ENCODE measurements at places on chromosomes 6 and 20. TPM values are rescaled to one million over a fixed set of nuclear protein-coding genes. Genes with fewer than 3 reads are reported as not detected.
A peak's percentile ranks its signal among the peaks of the same experiment; 100 is the strongest.

GRCh38 chr20:32798046-32798981 is 21.4 kb upstream of the MAPRE1 start:
- H3K4me3 ChIP-seq = no peak overlapping the region
- peaks cover 41% of the 10 kb centered on the region for H3K4me1 ChIP-seq
- H3K27me3 ChIP-seq = no peaks in the 10 kb centered on the region
- no peak overlapping the region for H3K27ac ChIP-seq
- no peak for DNase-seq

GRCh38 chr20:5078399-5078958 is 41.3 kb downstream of the PCNA start:
- no peaks in the 10 kb centered on the region for H3K27me3 ChIP-seq
- peak overlapping the region; percentile 78 for H3K27ac ChIP-seq
- H3K4me3 ChIP-seq = peak overlapping the region; percentile 56
- peak; percentile 56 for DNase-seq
- peaks cover 25% of the 10 kb centered on the region for H3K4me1 ChIP-seq
- no peaks in the 10 kb centered on the region for H3K36me3 ChIP-seq

DNA sequence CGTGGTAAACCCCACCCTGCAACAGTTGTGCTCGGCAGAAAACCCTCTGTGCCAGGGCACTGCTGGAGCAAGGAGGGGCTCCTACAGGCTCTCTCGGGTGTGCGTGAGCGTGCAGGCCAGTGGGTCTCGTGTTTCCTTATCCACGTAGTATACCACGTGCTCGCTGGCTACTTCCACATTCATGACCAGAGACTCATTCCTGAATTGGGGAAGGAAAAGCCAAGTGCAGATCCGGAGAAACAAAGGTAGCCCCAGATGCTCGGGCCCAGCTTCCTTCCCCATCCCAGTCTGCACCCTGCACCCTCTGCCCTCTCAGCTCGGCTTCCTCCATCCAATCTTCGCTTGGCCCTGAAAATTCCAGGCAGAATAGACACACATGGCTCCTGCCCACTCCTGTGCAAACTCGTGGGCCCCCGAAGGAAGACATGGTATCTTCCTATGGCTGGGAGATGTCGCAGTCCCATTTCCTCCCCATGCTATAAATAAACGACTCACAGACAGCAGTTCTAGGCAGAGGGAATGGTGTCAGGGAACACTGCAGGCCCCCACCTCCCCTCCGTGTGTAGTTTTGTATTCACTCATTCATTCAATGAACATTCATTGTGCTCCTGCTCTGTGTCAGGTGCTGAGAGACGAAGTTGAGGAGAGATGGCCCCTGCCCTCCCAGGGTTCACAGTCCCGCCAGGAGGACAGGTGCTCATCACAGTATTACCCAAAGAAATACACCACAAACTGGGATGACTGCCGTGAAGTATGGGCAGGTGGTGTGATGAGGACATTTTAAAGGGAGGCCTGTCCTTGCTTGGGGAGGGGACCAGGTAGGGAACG is 29.6 kb downstream of the NPEPL1 start:
- H3K27me3 ChIP-seq = peaks cover 5% of the 10 kb centered on the region
- H3K36me3 ChIP-seq = no peaks in the 10 kb centered on the region
- H3K4me3 ChIP-seq = no peak overlapping the region

- H3K27me3 ChIP-seq = no peaks in the 10 kb centered on the region
- H3K36me3 ChIP-seq = peaks cover 5% of the 10 kb centered on the region
- peaks cover 89% of the 10 kb centered on the region for H3K4me1 ChIP-seq
- H3K27ac ChIP-seq = peak within 1 kb of the TSS; percentile 60
- peak; percentile 66 for DNase-seq
Observed at GRCh38 chr6:31575335-31575901, at the start of gene TNF. Gene TNF (plus strand): TSS chr6:31575565. CDS start chr6:31575742, 177 bp downstream.

DNA sequence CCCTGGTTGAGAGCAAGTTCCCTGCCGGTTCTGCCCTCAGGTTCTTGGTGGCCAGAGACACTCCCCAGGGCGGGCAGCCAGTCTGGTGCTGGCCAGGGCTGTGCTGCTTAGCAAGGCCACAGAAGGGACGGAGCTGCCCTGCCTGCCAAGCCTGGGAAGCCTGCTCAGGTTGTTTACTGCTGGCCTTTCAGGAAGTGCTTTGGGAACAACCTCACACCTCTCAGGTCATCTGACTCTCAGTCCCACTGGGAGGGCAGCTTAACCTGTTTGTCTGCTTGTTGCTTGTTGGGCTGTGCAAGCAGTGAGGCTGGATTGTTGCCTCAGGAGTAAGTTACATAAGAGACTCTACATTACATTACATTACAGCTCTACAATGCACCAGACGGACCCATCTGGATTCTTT is 75.8 kb upstream of the AFDN start:
- no peak for DNase-seq
- H3K27ac ChIP-seq = no peak overlapping the region
- no peak overlapping the region for H3K4me3 ChIP-seq
- H3K36me3 ChIP-seq = no peaks in the 10 kb centered on the region

GRCh38 chr6:90917376-90917775 is 330.5 kb upstream of the MAP3K7 start:
- H3K4me1 ChIP-seq = no peaks in the 10 kb centered on the region
- no peaks in the 10 kb centered on the region for H3K27me3 ChIP-seq
- H3K27ac ChIP-seq = no peak overlapping the region
- H3K4me3 ChIP-seq = no peak overlapping the region
- DNase-seq = no peak
- H3K36me3 ChIP-seq = no peaks in the 10 kb centered on the region

DNA sequence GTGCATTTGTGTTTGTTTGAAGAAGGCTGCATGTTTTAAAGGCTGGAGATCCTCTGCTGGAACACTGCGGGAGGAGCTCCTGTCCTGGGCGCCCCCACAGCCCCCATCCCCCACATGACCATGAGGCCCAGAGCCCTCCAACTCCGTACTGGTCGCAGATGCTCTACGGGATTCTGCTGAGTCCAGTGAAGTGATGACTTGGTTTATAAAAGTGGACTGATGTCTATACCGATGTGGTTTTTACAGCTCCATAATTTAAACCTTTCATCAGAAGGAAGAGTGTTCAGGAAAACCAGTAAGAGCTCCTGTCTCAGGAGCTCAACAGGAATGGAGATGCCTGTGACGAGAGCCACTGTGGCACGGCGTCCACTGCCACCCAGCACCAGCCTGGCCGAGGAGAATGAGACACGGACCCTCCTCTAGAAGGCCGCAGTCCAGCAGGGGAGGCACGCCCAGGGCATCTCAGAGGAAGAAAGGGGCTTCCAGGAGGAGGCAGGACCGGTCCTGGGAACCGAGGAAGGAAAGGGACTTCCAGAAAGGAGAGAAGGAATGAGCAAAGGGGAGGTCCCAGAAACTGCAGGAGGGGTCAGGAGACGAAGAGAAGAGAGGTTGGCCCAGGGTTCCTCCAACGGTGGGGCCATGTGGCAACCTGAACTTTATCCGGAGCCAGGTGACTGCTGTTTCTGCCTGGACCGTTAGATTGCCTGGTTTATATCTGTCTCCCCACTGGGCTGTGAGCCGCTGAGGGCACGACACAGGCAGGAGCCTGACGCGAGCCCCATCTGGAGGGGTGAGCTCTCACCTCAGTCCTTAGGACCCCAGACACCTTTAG is 26.9 kb downstream of the BFSP1 start:
- no peaks in the 10 kb centered on the region for H3K27me3 ChIP-seq
- no peak overlapping the region for H3K27ac ChIP-seq
- DNase-seq = no peak
- H3K4me1 ChIP-seq = peaks cover 31% of the 10 kb centered on the region
- no peaks in the 10 kb centered on the region for H3K36me3 ChIP-seq

DNA sequence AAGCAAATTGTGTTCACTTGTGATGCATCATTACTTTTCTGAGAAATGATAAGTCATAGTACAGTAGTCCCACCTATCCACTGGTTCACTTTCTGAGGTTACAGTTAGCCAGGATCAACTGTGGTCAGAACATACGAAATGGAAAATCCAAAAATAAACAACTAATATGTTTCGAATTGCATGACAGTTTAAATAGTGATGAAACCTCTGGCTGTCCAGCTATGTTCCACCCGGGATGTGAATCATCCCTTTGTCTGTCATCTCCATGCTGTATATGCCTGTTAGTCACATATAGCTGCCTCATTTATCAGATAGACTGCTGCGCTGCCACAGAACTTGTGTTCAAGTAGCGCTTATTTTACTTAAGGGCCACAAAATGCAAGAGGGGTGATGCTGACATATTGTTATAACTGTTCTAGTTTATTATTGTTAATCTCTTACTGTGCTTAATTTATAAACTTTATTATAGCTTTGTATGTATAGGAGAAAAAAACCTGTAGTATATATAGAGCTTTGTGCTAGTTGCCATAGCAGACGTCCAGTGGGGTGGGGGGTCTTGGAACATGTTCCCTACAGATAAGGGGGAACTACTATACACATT is 29.2 kb downstream of the AFDN start:
- no peak overlapping the region for H3K4me3 ChIP-seq
- no peaks in the 10 kb centered on the region for H3K36me3 ChIP-seq
- peak overlapping the region; percentile 65 for H3K27ac ChIP-seq

DNA sequence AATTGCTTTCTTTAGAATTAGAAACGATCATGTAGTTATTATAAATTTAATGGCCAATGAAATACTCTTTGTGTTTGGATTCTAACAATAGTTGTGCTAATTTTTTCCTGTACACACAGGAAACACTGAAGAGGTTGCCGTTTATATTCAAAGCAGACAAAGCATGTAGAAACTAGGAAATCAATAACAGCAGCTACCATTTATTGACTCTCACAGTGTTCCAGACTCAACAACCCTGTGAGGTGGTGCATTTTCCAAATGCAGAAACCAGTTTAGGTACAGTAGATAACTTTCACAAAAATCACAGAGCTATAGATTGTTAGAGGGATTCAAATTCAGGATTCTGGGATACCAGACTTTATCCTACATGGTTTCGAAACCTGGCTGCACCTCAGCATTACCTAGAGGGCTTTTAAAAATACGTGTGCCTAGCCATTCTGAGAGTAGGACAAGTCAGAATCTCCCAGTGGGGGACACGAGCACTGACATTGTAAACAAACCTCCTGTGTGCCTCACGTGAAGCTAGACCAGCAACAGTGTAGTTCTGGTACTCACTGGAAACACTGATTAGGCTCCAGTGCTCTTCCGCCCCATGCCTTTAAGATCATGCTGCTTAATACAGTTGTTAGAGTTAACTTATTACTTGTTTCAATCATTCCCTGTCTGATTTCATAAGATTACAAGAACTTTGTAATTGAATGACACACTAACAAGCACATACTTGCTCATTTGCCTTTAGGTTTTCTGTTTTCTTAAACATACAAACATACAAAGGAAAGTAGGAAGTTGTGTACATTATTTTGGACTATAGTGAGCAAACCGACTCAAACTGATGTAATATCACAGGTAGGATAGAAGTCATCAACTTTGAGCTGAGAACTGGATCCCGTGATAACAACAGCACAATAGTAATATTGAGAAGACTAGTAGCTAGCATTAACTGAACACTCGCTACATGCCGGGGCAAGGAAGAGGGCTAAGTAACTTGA is 65.8 kb downstream of the MAP3K4 start:
- H3K36me3 ChIP-seq = no peaks in the 10 kb centered on the region
- H3K4me1 ChIP-seq = no peaks in the 10 kb centered on the region
- H3K27me3 ChIP-seq = no peaks in the 10 kb centered on the region

- no peak for DNase-seq
- H3K4me1 ChIP-seq = no peaks in the 10 kb centered on the region
- H3K27me3 ChIP-seq = no peaks in the 10 kb centered on the region
- H3K27ac ChIP-seq = no peak overlapping the region
Observed at GRCh38 chr20:19047040-19047950, 165.1 kb upstream of the SLC24A3 start.

DNA sequence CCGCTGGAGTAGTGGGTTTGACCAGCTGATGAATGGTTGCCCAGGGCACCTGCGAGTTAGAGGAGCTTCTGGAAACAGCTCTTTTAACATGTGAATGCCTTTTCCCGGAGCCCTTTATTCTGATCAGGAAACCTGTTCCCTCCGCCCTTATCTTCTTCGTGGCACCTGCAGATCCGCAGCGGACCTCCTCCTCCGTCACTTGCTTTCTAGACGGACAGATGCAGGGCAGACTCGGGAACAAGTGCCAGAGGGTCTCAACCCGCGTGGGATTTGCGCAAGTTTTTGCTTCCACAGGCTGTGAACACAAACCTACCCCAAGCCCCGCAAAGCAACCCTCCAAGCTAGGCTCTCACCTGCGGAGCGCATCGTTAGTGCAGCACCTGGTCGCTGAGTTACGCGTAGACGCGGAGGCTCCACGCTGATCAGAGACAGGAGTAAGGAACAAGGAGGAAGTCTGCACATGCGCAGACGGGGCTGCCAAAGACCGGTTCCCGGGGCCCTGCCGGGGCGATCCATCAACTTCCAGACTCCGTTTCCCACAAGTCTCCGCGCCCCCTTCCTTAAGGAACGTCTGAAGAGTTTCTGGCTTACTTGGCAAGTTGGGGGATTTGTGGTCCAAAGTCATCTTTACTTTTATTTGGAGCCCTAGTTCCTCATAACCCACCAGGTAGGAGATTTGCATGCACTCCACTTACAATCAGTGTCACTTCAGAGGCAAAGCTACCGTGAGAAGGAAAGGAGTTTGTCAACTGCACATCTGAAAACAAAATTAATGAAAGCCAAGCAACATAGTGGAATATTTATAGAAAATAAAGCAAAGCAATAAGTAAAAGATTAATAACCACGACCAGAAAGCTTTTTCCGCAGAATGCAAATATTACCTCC is 52.7 kb upstream of the ELMO2 start:
- H3K36me3 ChIP-seq = no peaks in the 10 kb centered on the region
- no peaks in the 10 kb centered on the region for H3K4me1 ChIP-seq
- DNase-seq = no peak
- H3K27me3 ChIP-seq = peaks cover 14% of the 10 kb centered on the region

- H3K4me1 ChIP-seq = peaks cover 11% of the 10 kb centered on the region
- no peak for DNase-seq
- no peak overlapping the region for H3K27ac ChIP-seq
- no peaks in the 10 kb centered on the region for H3K36me3 ChIP-seq
- H3K27me3 ChIP-seq = no peaks in the 10 kb centered on the region
Observed at GRCh38 chr20:63269724-63270123, 2.9 kb upstream of the ARFGAP1 start.

DNA sequence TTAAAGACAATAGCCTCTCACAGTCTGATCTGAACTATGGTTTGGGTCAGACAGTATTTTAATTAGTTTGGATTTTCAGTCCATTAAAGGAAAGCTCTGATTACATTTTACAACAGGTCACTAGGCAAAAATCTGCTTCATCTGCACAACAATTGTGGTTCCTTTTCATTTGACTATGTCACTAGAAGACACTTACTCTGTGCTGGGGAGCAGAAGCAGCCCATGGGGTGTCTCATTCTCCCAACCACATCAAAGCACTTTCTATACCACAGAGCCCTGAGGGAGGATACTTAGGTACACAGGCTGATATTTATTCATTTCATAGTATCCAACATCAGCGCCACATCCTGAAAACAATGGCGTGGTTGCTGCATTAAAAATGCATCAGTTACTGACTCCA is 36.6 kb upstream of the HDAC2 start:
- no peaks in the 10 kb centered on the region for H3K27me3 ChIP-seq
- no peaks in the 10 kb centered on the region for H3K36me3 ChIP-seq
- no peak for DNase-seq
- no peak overlapping the region for H3K4me3 ChIP-seq

CTCFL gene
- total RNA-seq = not detected

LRRN4 gene
- not detected for total RNA-seq

SIM1 gene
- not detected for total RNA-seq

EYS gene
- not detected for total RNA-seq

FBXO9 gene
- 62.7 TPM for total RNA-seq

FOXO3 gene
- 14.1 TPM for total RNA-seq
